Globus pallidus (tissue), 1 donor: ENCODE measurements at places on chromosomes 5 and 9.

GRCh38 chr5:28603869-28604268, 1565.5 kb upstream of the CDH9 start:
- DNase-seq, result no peak

- no peak for DNase-seq
Observed at GRCh38 chr5:150217038-150217437, 27.2 kb downstream of the SLC6A7 start.

DNA sequence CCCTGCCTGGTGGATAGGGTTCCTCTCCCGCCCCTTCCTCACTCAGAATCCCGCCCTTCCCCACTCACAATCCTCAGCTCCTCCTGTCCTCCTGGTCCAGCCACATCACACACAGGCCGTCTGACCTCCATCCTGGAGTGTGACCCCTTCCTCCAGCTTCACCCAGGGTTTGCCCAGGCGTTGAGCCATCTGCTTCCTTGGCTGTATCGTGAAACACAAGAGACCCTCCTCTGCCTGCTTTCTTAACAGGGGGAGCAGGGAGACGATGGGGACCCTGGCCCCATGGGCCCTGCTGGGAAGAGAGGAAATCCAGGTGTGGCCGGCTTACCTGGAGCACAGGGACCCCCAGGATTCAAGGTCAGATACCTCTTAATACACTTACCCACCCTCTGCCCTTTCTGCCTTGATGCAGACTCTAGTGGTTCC, 32.3 kb upstream of the ORM1 start:
- DNase-seq, result no peak

- DNase-seq, result no peak
Observed at GRCh38 chr9:113519426-113520108, 56.0 kb downstream of the RGS3 start.

DNA sequence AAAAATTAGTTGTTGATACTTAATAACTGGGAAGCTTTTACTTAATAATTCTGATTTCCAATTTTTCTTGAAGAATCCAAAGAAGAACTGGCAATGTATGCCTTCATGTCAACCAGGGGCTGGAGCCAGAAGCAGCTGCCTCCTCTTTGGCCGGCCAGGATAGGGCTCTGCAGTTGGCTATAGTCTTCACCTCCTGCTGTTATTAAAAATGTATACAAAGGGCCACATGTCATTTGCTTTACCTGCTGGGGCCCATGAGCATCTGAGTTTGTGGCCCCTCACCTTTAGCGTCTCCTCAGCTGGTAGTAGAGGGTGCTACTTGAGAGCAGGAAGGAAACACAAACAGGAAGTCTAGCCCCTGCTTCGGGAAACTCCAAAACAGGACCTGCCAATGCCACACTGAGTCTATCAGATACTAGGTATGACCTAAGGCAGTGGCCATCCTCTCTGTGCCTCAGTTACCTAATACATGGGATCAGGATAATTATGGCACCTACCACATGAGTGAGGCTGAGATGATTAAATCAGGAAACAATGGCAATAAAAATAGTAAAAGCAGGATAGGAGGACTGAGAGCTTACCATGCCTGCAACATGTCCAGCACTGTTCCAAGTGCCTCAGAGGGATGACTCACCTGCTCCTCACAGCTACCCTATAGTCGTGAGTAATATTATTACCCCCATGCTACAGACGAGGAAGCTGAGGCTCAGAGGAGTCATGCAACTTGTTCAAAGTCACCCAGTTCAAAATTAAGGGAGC, 21.3 kb downstream of the CCDC69 start:
- no peak for DNase-seq

DNA sequence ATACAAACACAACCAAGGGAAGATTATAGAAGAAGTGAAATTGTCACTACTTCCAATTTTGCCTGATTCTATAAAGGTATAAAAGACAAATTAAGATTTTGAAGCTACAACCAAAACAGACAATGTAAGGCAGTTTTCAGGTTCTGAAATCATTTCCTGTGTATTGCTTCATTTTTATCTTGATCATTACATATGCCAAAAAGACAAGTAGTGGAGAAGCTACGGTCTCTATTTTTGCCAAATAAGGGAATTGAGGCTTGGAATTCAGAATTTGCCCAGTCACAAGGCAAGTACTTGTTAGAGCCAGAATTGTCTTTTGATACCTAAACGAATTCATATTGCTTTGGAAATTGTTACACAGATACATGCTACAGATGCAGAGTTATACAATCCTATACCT, 20.6 kb downstream of the EDIL3 start:
- DNase-seq, result no peak

- DNase-seq, result peak; percentile 47
Observed at GRCh38 chr5:82584631-82585030, 306.5 kb upstream of the RPS23 start.
